Erythroblast (primary cell): ENCODE measurements at places on chromosomes 5 and 9.

DNA sequence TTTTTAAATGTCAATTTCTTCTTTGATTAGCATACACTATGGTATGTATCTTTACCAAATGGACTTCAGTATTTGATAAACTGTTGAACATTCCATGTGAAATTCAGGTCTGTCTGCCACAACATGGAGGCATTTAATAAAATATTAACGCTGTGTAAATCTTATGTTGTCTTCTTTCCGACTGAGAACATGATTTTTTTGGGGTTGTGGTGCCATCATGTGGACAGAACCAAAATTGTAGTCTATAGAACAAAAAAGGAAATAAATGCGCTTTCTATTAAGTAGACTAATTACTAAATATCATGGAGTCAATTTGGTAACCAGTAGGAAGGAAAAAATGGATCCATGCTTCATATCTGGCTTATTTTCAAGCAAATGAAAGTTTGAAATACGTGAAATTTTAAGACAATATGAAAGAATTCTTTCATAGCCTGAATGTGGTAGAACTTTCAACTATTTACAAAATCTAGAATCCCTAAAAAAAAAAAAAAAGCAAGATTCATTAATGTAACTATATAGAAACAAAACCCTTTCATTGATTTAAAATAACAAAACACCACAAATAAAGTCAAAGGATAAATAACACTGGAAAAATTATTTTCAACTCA, 2.8 kb upstream of the PLK2 start:
- peak; percentile 74 for DNase-seq

DNA sequence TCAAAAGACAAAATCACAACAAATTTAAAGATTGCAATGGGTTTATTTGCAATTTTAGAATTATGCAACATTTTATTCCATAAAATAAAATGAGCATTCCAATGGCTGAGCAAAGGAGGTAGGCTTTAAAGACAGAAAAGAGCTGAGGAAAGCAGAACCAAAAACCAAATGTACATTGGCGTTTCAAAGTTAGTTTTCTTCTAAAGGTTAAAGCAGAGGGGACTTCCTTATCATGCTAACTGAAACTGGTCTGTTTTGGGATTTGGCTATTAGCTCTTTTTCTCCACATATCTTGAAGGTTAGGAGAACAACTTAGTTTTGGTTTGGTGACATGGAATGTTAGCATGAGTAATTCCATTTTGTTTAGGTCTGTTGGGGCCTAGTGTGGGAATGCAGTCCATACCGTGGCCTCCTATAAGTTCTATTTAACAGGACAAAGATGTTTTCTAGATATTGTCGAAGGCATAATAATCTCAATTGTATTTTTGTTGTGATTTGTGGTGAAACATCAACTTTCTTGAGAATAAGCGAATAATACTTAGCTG, 20.3 kb downstream of the DCP2 start:
- no peak for DNase-seq

- peak; percentile 77 for DNase-seq
Observed at GRCh38 chr9:131707733-131708157, 32.1 kb downstream of the RAPGEF1 start.

DNA sequence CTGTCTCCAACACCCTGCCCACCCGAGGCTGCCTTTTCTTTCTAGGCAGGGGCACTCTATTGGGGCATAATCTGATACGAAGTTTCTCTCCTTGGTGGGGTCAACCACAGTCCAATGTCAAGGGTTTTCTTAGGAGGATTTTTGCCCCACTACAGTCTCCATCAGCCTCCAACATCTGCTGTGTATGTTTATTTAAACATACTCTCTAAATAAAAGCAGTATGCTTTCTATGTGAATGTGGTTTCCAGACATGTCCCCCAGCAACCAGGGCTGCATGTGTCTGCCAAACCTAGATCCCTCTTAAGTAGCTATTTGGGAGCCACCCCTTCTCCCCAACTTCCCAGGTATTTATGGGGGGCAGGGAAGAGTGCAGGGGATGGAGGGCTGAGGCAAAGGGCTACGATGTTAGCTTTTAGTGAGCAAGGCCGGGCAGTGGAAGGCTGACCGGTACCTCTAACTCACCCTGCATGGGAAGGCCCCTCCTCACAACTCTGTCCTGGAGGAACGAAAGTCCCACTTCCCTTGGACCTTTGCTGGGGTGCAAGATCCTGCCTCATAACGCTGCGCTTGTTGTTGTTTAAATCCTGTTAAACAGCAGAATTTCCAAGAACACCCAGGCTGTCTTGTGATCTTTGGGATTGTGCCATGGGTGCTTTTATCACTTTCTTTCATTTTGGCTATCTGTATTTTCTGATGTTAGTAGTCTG, 75.4 kb downstream of the NREP start:
- no peak for DNase-seq

DNA sequence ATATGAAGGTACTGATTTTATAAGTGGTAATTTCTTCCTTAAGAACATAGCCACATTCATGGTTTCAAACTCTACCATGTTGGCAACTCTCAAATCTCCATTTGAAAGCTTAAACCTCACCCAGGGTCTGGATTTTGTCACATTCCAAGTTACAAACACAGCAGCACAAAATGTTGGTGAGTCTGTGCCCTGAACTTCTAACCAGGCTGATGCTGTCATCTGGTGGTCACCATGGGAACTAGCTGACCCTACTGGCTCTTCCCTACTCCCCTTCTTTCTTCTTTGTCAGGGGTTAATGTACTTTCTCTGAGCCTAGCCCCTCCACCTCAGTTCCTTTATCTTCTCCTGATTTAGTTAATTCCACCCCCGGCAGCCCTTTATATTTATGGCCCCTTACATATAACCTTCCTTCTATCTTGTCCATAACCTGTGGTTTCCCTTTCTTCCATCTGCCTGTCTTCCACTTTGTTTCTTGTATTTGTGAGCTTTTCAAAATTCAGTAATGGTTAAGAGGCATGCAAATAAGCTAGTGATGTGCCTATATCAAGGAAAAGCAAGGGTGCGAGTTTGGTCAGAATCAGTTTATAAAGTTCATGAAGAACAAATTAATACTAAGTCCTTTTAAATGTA, 35.9 kb downstream of the TGFBR1 start:
- DNase-seq, result peak; percentile 64

- no peak for DNase-seq
Observed at GRCh38 chr9:14936491-14936890, 26.3 kb upstream of the FREM1 start.

DNA sequence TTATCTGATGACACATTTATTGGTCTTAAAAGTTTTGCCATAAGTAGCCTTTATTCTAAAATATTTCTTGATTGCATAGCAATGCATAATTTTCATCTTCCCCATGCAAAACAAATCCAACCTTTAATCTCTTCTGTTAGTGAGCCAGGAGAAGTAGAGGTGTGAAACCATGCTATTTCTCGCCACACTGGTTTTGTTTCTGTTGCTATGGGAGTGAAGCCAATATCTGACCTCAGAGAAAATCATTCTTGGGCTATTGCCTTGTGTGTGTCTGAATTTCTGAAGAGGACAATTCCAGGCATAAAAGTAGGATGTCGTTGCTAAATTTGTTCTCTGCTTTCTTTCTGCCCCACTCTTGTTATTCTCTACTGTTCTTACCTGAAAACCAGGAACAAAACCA, 183.6 kb downstream of the PTTG1 start:
- DNase-seq, result no peak
